ENCODE measurements at places on chromosomes 2 and 18.

GRCh38 chr2:74553892-74554819, at the start of the genes DOK1 and LOXL3:
TSS of gene DOK1 (plus strand) at chr2:74554720. CDS start at chr2:74554755, 35 bp downstream.
TSS of gene LOXL3 (minus strand) at chr2:74553942. CDS start at chr2:74552634, 1,308 bp downstream.
- DNase-seq = peak; percentile 93

GRCh38 chr2:113910967-113911678, 21.2 kb downstream of the ACTR3 start:
- no peak for DNase-seq

DNA sequence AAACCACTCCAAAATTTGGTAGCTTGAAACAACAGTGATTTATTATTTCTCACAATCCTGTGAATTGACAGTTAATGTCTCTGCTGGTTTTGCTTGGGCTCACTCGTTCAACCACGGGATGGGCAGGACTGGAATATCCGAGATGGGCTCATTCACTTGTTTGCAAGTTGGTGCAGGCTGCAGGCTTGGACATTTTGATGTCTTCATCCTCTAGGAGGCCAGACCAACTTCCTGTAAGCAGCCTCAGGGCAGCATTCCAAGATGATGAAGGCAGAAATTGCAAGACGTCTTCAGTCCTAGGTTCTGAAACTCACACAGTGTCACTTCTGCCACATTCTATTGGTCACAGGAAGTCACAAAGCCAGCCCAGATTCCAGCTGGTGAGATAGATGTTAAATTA, 47.1 kb downstream of the GPR39 start:
- DNase-seq = no peak

DNA sequence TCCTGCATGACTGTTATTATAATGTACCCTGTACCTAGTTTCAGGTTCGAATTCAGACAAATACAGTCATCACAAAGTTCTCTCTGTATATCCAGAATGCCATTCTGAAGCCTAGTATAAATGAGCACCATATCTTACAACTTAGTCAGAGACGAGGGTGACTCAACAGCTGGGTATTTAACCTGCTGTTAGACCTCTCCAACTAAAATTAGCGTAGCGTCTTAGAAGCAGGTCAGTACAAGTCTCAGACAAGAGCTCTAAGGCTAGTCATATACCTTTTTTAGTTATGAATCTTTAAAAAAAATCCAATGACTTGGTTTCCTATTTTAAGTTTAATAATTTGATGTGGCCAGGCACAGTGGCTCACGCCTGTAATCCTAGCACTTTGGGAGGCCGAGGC, 74.1 kb downstream of the CABYR start:
- DNase-seq = no peak

DNA sequence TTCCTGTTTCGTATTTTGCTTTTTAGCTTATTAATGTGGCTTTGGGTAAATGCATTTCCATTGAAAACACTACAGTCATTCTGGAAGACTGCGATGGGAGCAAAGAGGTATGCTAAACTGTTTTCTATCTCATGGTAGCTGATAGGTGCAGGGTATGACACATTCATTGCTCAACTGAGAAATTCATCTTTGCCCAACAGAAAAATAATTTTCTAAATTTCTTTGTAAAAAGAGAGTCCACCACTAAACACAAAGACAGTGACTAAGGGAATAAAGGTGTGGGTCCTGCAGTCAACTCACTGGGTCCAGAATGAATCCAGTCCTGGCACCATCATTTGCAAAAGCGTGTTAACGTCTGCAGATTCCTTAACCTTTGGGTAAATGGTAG, 19.9 kb downstream of the ERMN start:
- no peak for DNase-seq

GRCh38 chr2:163471947-163472346, 263.9 kb downstream of the FIGN start:
- DNase-seq = no peak

DNA sequence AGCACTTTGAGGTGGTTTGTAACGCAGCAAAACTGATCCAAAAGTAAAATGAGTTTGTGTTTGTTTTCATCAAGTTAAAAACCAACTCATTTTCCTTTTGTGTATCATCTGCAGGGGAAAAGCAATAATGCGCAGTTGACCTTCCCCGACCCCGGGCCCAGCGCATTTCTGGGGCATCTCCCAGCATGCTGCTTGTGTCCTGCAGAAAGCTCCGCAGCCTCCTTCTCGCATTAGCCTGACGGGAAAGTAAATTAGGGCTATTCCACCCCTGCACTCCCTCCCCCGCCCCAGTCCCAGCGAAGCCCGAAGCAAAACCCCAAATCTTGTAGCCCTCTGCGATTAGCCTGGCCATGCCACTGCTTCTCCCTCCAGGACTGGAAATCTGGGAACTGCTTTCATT, 82.0 kb upstream of the PPM1B start:
- DNase-seq = no peak

- no peak for DNase-seq
Measured at GRCh38 chr2:228613133-228613850, 431.8 kb upstream of the SPHKAP start.

DNA sequence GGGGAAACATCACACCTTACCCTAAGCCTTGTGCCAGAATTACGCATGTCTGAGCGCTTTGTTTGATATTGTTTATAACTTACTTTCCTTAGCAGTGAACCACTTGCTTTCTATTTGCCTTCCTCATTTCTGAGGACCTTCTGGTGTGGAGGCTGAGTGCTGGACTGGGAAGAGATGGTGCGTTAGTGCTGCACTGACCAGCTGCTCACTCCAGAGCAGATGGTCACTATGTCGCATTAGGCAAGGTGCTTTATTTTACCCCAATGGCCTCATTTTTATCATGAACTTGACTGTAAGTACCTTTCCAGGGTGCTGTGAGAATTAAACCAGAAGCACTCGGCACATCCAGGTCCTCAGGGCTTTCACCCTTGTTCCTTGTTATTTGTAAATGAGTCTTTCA, 46.6 kb upstream of the TMEM18 start:
- DNase-seq = no peak

All from renal pelvis (tissue), 12 donors.